ENCODE measurements at places on chromosomes 16 and 17. TPM values are rescaled to one million over a fixed set of nuclear protein-coding genes. Genes with fewer than 3 reads are reported as not detected.

DNA sequence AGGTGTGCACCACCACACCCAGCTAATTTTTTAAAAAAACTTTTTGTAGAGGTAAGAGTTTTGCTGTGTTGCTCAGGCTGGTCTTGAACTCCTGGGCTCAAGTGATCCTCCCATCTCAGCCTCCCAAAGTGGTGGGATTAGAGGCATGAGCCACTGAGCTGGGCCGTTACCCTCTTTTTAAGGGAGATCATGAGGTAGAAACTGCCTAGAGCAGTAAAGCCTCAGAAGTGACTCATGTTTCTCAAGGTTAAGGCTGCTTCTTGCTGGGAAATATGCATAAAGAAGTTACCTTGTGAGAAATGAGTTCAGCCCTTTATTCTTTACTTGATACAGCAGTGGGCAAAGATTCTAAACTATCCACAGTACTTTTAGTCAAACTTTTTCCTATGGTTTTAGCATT is 38.2 kb downstream of the GRB2 start:
- no peak for DNase-seq

DNA sequence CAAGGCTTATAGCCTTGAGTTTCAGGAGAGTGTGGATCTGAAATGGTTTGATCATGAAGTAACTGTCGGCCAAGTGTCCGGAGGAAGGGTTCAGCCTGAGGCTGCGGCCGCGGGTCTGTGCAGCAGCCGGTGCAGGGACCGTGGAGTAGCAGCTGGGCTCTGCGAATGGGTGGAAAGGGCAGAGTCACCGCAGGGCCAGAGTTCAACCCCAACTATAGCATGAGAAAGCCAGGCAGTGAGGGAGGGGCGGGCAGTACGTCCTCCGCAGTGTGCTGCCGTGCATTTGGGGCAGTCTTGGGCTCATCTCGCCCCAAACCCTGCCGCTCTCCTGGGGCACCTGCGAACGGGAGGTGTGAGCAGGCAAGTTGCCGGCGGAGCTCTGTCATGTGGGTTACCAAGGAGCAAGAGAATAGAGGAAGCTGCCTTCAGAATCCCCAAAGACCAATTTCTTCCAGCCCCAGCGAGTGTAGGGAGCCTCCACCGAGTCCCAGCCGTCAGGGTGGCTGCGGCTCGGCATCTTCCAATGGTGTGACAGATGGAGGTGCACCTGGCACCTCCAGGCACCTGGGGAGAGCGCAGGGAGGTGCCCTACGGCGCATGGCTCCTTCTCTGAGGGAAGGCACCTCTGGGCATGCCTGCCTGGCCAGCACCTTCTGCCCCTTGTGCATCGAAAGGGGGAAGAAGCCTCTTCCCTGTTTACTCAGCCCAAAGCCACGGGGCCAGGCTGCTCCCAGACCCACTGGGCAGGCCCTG is 87.3 kb downstream of the RPA1 start:
- no peak for DNase-seq

DNA sequence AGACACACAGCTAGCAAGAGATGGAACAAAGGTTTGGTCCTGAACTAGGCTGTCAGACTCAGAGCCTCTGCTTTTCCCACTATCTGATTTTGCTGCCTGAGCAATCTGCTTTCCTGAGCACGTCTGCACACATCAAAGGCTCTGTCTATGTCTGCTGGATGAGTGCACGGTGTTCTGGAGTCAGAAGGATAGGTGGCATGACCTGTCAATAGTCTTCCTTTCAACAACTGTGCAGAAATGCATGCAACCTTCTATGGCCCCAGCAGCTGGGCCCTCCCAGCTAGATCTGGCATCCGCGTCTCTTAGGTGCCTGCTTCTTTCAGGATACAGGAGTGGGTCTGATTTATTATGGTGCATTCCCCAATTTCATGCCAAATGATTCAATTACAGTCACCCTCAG is 138.3 kb downstream of the UTP18 start:
- no peak for DNase-seq

GRCh38 chr17:69724238-69724637 is 309.7 kb downstream of the MAP2K6 start:
- no peak for DNase-seq

- DNase-seq, result peak; percentile 54
Observed at GRCh38 chr17:58136669-58137279, 11.4 kb upstream of the OR4D1 start.

DNA sequence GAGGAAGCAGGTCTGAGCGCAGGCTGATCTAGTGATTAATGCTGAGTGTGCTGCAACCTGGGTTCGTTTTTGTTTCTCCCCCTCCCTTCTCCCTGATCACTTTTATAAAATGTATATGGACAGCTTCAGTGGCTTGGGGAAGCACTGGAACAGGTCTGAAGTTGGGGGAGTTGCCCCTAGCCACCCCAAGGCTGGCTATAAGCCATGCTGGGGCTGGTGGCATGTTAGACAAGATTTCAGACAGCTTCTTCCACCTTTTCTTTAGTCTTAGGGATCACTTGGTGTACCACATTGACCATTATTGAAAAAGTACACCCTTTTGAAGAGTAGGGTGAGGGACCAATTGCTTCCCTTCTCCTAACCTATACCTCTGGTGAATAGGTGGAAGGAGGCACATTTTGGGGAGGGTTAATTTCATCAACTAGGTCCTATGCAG is 3.8 kb upstream of the VAC14 start:
- DNase-seq, result no peak

- no peak for DNase-seq
Observed at GRCh38 chr17:11871773-11872172, 125.5 kb downstream of the ZNF18 start.

GRCh38 chr16:9977333-9977897 is 204.8 kb downstream of the GRIN2A start:
- DNase-seq, result no peak

GRCh38 chr17:3474212-3474611 is 1.6 kb upstream of the ASPA start:
- no peak for DNase-seq

- DNase-seq, result no peak
Observed at GRCh38 chr17:77549726-77550366, 408.7 kb upstream of the TNRC6C start.

GRCh38 chr16:84563786-84564420 is 54.0 kb downstream of the COTL1 start:
- DNase-seq, result no peak

The EFCAB5 gene
- total RNA-seq, result 0.17 TPM

The HCRT gene
- total RNA-seq, result not detected

The RAB37 gene
- 8.2 TPM for total RNA-seq

The PRM2 gene
- total RNA-seq, result not detected

The SPNS3 gene
- total RNA-seq, result 0.37 TPM
